Activated CD8-positive, alpha-beta T cell treated with anti-CD3 and anti-CD28 coated beads for 36 hours (primary cell): ENCODE measurements at places on chromosomes 6 and 20. TPM values are rescaled to one million over a fixed set of nuclear protein-coding genes. Genes with fewer than 3 reads are reported as not detected.

- DNase-seq: no peak
Observed at GRCh38 chr20:49169547-49169946, 18.6 kb downstream of the STAU1 start.

DNA sequence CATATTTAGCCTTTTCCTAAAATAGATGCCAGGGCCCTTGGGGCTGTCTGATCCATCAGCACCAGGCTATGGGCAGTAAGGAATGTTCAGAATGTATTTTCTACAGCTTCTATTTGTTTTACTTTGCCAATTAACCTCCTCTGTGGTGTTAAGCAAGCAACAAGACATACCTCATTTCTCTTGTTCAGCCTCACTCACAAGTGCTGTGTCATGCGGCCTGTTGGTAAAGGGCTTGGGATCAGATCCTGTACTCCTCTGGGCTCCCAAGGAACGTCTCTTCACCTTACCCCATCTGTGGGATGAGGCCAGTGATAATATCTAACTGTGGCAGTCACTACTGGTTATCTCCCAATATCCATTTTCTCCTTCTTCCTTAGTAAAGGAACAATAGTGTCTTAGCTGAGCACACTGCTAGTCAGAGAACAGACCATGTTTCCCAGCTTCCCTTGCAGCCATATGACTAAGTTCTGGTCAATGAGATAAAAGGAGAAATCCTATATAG is 7.0 kb upstream of the DSTN start:
- no peak for DNase-seq

GRCh38 chr6:25537349-25538018 is 114.5 kb upstream of the SCGN start:
- no peak for DNase-seq

- DNase-seq: no peak
Observed at GRCh38 chr20:12644461-12644860, 364.3 kb upstream of the SPTLC3 start.

DNA sequence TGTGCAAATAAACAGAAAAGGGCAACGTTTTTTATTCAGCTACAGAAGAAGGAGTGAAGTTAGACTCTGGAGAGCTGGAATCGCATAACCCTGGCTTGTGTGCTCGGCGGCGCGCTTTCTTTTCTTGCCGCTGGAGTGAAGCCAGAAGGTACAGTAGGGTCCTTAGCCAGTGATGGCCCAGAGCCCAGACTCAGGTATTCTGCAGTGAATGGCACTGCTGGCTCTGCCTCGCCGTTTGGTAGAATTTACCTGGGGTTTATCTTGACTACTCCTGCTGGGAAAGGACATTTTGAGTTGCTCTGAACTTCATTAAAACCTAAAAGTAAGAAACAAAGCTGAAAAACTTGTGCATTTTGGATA is 56.9 kb upstream of the TIAM2 start:
- DNase-seq: no peak

Gene HDGFL1
- not detected for total RNA-seq

- DNase-seq: no peak
Observed at GRCh38 chr20:436476-436875, 25.9 kb downstream of the TBC1D20 start.

Gene DCBLD1
- 2.2 TPM for total RNA-seq

Gene OXT
- total RNA-seq: not detected

DNA sequence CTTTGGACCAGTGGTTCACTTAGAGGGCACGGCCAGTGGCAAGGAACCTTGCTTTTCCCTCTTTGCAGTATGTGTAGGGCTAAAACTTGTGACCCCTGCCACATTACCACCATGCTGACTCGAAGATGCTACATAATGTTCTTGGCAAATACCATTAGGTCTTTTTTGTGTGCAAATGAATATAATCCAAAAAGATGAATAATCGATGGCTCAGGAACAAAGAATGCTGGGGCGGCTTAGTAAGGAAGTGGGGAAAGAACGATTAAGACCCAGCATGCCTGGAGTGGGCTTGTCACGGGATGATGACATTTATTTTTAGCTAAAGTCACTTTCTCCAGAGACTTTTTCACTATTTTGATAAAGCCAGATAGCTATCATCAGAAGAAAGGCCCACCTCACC is 23.1 kb downstream of the CMTR1 start:
- DNase-seq: no peak

DNA sequence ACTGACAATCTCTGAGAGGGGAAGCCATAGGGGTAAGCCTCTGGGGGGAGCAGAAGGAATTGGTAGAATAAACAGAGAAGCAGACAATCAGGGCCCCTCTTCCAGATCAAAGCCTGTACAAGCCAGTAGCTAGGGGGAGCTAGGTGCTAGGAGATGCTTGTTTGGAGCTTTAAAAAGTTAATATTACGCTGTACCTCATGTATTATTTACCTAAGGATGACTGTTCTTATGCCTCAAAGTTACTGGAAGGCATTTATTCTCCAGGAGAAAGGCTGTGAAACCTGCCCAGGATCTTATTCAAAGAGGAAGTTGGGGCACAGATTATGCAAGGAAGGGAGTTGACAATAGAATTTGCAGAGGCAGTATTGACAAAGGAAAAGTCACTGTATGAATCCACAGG is 111.8 kb upstream of the SLC35F1 start:
- no peak for DNase-seq

Gene MMP24
- not detected for total RNA-seq

DNA sequence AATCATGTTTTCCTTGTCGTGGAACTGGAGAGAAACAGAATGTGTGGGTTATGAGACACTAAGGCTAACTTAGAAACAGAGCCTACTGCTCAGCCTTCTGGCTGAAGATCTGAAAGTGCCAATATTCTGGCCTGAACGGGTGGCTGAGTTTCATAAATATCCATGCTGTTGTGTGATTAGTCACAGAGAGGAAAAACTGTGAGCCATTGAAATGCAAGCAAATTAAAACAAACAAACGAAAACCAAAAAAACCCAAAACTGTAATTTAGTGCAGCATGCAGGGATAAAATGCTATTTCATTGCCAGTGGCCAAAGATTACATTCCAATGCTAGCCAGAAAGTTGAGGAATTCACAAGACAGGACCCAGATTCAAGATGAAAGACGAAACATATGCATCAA is 315.1 kb downstream of the UBE3D start:
- no peak for DNase-seq

GRCh38 chr20:19473922-19474286 is 261.5 kb downstream of the SLC24A3 start:
- no peak for DNase-seq

GRCh38 chr20:3908667-3909066 is 19.5 kb downstream of the PANK2 start:
- no peak for DNase-seq

Gene TRIM40
- total RNA-seq: not detected

DNA sequence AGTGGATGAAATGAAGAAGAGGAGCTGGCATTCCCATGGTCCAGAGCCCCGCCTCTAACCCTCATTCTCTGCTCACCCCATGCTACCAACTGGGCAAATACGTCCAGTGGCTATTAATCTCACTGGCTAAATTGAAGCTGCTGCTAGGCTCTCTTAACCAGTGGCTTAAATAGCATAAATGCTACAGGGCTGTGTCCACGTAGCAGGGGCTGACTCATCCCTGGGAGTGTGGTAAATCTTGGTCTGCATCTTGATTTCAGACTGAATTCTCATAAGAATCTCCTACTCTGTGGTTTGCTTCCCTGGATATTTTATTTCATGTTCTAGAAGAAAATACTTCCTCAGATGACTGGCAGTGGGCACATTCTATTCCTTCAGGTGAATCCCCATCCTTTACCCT is 193.1 kb upstream of the ARG1 start:
- no peak for DNase-seq

DNA sequence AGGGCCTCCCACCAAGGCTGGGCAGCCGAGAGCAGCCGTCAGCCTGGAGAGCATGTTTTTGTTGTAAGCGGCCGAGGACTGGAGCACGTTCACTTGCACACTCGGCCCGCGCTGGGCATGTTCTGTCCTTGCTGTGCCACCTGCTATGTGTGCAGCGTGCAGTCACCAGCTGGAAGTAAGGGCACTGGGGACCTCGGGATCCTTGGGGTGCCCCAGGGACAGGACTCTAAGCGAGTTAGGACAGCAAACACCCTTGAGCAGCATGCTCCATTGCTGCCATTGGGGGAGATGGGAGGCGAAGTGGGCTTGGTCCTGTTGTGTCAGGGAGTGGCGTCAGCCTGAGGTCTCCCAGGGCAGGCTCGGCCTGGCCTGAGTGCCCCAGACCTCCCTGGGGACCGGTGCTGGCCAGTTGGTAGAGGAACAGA is 18.6 kb downstream of the DYNLT1 start:
- no peak for DNase-seq

DNA sequence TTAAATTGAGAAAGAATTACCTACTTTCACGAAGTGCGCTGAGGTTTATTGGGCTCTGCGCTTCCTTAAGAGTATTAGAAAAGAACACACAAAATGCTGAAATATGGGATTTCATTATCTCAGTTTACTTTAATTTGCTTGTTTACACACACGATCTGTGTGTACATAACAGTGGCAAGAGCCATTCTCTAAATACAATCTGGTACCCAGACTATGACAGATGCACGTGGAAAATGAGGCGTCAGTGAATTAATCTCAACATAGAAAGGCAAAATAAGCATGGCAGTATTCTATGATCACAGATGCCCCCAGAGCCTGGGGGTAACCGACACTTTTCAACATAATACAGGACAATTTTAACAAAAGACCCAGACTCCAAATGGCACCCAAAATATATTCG is 8.3 kb downstream of the FITM2 start:
- DNase-seq: no peak

Gene ENPP5
- 0.40 TPM for total RNA-seq

Gene C20orf96
- total RNA-seq: 7.1 TPM

Gene CD40
- 3.5 TPM for total RNA-seq

Gene SNHG17
- 159 TPM for total RNA-seq

Gene PRL
- 0.52 TPM for total RNA-seq

DNA sequence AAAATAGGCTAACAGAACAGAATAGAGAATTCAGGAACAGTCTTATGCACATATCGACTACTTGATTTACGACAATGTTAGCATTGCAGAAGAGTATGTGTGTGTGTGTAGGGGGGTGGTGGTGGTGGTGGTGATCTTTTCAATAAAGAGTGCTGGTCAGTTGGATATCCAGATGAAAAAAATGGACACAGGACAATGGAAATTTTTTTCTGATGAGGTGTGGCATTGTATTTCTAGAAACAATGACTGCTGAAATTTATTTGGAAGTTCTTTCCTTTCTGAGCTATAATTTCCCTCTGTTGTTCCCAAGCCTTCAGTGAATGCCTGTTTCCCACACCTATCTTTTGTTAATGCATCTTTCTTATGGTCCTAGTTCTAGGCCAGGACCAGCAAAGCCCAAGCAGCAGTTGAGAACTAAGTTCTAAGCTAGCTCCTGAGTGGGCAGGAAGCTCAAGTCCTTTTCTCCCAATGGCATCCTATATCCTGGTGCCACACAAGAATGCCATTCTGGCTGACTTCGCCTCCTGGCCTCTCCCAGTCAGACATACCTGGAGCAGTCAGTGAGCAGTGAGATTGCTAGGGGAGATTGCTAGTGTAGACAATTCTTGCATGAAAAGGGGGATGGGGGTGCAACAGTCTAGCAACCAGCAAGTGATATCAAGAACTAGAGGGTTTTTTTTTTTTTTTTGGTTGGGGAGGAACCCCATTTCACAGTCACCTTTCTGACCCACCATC is 1.2 kb upstream of the TOX2 start:
- no peak for DNase-seq

- no peak for DNase-seq
Observed at GRCh38 chr6:130189531-130190397, 33.0 kb downstream of the SAMD3 start.
